ENCODE measurements at places on chromosomes 4 and X.

GRCh38 chr4:112288455-112288854 lies 2.8 kb upstream of the TIFA start:
- no peak for DNase-seq

GRCh38 chrX:45050558-45050957 lies 150.1 kb downstream of the DIPK2B start:
- DNase-seq = no peak

- no peak for DNase-seq
Measured at GRCh38 chrX:127129510-127129909, 310.0 kb downstream of the PRR32 start.

GRCh38 chr4:34280131-34280530 lies 1964.2 kb downstream of the ARAP2 start:
- DNase-seq = no peak

DNA sequence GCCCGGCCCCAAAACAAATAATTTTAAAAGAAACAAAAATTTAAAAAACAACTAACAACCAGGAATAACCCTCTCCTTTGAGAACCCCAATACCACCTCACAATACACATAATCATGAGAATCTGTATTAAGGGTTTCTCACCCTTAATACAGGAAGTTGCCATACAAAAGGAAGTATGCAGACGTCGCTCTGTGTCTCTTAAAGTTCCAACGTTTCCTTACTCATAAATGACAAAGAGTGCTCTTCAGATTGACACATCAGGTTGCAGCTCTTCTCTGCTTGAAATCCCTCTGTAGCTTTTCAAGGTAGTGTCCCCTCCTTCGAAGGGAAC lies 73.9 kb upstream of the IRF2 start:
- no peak for DNase-seq

GRCh38 chr4:183175631-183176232 lies 76.7 kb downstream of the WWC2 start:
- DNase-seq = no peak

- DNase-seq = peak; percentile 58
Measured at GRCh38 chrX:39162322-39162735, 361.1 kb downstream of the MID1IP1 start.

GRCh38 chr4:65747386-65747785 lies 77.1 kb upstream of the EPHA5 start:
- DNase-seq = no peak

DNA sequence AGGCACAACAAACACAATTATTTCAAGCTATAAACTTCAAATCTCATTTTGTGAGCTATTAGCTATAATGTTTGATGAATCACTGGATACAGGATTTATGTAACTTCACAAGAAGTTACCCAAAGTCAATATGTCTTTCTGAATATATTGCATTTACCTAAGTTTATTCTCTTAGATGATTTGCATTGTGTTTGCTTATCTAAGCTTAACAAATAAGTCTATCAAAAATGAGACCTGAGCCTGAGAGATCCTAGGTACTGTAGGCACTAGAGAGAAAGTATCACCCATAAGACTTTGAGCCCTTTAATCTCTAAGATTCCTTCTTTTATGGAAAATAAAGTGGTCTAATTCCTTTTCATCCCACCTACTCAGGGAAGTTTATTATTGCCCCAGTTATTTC lies 178.2 kb downstream of the NAF1 start:
- DNase-seq = no peak

GRCh38 chr4:69714086-69714485 lies 46.3 kb downstream of the SULT1B1 start:
- DNase-seq = no peak

GRCh38 chr4:72418458-72418857 lies 150.6 kb downstream of the ADAMTS3 start:
- no peak for DNase-seq

DNA sequence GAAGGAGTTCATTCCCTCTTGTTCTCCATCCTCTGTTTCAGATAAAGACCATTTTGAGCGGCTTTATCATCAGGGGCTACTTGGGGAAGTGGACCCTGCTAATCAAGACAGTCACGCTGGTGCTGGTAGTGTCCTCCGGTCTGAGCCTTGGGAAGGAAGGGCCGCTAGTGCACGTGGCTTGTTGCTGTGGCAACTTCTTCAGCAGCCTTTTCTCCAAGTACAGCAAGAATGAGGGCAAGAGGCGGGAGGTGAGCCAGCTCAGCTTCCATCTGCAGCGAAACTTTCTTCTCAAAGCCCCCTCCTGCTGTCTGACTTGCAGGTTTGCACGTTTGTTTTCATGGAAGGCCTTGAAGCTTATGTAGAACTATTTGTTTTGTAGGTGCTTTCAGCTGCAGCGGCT lies 49.5 kb downstream of the CLCN4 start:
- DNase-seq = no peak

All from ecto neural progenitor cell (in vitro differentiated cells).